ENCODE measurements at places on chromosomes 1 and 21.

- no peak for DNase-seq
These were observed 7.0 kb downstream of the FAAP20 start for GRCh38 chr1:2187619-2188018.

DNA sequence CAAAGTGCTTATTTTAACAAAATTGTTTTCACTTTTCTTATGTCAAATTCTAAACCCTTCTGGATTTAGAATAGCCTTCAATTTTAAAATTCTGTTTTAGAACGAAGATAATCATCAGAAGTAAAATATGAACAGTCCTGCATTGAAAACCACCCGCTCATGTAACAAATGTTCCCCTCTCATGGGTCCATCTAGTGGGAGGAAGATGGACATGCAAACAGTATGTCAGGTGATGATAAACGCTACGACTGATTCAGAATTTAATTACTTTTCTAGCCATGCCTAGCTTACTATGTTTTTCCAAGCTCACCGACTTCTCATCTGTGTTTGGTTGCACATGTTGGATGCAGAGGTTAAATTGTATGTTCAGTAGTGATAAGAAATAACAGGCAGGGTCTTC lies 23.5 kb downstream of the SOD1 start:
- DNase-seq = no peak

- DNase-seq = no peak
These were observed 36.6 kb downstream of the CNIH4 start for GRCh38 chr1:224393294-224393693.

- peak; percentile 84 for DNase-seq
These were observed 699 bp upstream of the NES start for GRCh38 chr1:156677616-156678596.

- no peak for DNase-seq
These were observed 41.1 kb downstream of the SLC9A1 start for GRCh38 chr1:27113861-27114260.

GRCh38 chr1:95752515-95753381 lies 518.7 kb downstream of the RWDD3 start:
- DNase-seq = peak; percentile 12

DNA sequence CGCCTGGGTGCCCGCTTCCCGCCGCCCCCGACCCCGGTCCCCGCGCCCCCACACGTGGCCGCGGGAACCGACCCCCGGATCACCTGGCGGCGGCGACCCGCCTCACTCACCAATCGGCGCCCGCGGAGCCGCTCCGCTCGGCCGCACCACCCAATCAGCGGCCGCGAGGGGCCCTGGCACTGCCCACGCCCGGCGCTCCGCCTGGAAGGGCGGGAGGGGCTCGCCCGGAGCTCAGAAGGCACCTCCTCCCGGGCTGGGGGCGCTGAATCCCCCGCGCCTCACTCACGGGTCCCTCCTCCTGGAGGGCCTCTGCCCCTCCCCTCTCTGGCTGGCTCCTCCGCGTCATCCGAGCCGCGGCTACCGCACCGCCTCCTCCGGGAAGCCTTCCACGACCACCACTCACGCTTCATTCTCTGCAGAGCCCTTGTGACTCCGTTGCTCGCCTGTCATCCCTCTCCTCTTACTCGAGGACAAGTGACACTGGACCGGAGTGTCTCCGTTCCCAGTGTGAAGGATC lies 374 bp downstream of the SH2D5 start:
- peak; percentile 79 for DNase-seq
